ENCODE measurements at places on chromosomes 7 and 10.

DNA sequence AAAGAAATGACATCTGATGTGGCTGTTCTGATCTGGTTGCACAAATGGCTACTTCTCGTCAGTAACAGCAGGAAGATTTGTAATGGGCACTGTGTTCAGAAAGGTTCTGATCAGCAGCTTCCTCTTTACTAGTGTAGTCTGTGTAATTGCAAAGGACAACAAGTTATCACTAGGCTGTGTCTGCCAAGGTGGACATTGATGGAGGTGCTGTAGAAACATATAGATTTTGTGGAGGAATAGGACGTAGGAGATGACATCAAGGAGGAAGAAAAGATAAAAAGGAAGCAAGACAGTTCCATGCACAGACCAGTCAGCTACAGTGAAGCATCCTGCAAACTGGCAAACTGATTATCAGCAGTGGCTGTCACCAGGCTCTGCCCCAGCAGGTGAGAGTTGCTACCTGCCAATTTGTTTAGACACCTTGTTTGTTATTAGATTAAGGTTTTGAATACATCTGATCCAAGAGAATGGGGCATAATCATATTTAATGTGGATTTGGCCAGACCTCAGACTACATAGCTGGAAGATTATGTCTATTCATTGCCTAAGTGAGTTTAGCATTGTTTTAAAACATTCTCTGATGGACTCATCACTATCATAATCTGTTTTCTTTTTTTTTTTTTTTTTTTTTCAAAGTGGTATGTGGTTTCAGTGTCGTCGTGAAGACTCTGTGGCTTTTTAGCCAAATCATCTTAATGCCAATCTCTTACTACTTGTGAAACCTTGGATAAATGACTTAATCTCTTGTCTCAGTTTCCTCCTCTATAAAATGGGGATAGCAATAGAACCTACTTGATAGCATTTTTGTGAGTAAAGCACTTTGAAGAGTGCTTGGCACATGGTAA is 417.9 kb upstream of the LRGUK start:
- DNase-seq, result no peak

- DNase-seq, result no peak
These were observed 184.9 kb upstream of the ADCY1 start for GRCh38 chr7:45389073-45389872.

DNA sequence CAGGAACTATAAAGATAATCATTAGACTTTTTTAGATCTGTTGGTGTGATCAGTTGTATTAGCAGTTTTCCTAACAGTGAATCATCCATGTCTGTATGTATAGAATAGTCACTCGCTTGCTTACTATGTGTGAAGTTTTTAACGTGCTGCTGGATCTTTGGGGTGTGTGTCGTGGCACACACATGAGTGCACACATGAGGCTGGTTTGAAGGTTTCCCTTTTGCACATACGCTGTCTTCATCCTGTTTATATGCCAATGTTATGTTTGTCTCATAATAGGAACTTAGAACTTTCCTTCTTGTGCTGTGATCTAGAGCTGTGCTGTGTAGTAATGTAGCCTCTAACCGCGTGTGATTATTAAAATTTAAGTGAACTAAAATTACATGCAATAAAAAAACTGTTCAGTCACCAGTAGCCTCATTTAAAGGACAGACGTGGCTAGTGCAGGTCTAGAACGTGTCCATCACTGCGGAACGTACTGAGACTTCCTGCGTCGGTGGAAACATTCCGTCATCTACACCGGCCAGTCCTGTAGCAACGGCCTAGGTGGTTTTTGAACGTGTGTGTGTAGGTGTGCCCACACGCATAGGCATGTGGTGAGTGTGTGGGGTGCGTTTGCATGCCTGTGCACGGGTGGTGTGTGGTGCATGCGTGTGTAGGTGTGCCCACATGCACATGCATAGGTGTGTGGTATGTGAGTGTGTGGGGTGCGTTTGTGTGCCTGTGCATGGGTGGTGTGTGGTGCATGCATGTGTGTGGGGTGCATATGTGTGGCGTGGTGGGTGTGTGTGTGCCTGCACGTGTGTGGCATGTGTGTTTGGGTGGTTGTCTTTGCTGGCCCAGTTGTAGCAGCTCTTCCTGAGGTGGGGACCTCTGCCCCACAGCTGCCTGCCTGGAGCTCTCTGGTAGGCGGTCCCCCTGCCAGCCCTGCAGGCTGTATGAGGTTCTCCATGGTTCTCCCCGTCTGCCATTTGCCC is 56.6 kb downstream of the INPP5A start:
- no peak for DNase-seq

DNA sequence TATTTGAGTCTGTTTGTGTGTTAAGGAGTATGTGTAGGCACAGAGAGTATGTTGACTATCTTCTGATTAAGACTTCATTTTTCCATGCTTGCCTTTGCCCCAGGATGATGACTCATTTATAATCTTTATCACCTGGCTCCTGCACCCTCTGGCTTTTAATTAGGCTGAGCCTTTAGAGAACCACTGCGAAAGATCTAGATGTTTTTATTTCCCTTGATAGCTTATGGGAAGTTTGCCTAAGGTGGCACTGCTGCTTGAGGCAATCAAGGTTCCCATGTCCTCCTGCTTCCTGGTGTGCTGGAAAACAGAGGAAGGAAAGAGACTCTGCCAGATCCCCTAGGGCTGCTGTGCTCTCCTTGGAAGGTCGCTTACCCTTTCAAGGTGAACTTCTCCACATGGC is 114.6 kb downstream of the ARL4A start:
- no peak for DNase-seq

GRCh38 chr10:93752761-93753160 is 5.0 kb upstream of the LGI1 start:
- DNase-seq, result no peak

- no peak for DNase-seq
These were observed 295.2 kb downstream of the CAMK1D start for GRCh38 chr10:12644380-12645144.

DNA sequence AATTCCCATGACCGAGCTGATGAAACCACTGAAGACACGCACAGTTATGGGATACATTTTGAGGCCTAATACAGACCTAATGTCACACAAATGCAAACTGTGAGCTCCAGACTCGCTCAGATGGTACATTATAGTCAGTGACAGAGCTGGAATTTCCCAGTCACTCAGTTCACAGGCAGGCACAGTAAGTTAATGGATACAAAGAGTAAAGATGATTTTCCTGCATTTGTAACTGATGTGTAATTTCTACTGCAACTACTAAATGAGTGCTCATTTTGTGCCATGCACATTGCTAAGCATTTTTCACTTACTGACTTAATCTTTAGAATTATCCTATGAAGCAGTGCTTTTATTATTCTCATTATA is 56.5 kb downstream of the ENO4 start:
- no peak for DNase-seq

DNA sequence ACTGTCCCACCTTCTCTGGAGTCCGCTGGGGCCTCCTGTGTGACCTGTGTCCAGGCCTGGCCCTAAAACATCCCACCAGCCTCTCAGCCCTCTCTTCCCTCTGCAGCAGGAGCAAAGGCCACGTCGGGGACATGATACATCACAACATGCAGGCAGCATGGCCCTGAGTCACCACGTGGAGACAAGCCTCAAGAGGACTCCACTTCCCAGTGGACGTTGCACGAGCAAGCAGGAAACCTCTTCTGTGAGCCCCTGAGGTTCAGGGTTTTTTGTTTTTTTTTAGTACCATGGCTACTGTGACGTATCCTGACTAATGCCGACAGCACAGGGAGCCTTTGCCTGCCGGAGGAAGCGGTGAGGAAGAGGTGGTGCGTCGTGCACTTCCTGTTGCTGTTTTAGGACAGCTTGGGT is 165.9 kb downstream of the DNAJB6 start:
- peak; percentile 53 for DNase-seq

- DNase-seq, result peak; percentile 54
These were observed 909 bp upstream of the CC2D2B start for GRCh38 chr10:95906677-95907455.

DNA sequence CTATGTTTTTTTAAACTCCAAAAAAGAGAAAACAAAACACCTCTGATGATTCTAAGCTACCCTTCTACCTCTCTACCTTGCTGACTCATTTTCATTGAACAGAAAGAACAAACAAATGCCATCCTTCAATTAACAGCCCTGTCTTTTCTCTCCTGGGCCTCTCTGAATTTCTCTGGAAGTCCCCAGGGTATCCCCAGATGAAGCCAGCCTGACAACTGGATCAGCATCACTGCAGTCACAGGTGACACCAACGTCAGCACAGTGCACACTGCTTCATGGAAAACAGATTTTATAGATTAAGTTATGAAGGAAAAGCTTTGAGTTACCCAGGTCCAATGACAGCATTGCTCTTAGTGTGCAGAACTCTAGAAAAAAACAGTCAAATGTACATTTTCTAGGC is 5.7 kb downstream of the HUS1 start:
- DNase-seq, result no peak

DNA sequence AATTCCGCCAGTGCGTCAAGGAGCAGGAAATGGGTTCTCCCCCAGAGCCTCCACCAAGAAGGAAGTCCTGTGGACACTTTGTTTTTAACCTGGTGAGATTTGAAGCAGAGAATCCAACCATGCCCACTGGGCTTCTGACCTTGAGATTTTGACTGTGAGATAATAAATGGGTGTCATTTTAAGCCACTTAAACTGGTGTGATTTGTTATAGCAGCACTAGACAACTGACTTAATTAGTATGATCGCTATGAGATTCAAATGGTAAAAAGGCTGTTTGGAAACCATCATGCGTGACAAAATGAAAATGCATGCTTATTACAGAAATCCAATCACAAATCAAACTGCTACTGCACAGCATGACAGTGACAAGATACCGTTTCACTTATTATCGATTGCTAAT is 98.0 kb downstream of the ADAM12 start:
- no peak for DNase-seq

GRCh38 chr10:128723631-128724205 is 597.5 kb upstream of the MKI67 start:
- no peak for DNase-seq

DNA sequence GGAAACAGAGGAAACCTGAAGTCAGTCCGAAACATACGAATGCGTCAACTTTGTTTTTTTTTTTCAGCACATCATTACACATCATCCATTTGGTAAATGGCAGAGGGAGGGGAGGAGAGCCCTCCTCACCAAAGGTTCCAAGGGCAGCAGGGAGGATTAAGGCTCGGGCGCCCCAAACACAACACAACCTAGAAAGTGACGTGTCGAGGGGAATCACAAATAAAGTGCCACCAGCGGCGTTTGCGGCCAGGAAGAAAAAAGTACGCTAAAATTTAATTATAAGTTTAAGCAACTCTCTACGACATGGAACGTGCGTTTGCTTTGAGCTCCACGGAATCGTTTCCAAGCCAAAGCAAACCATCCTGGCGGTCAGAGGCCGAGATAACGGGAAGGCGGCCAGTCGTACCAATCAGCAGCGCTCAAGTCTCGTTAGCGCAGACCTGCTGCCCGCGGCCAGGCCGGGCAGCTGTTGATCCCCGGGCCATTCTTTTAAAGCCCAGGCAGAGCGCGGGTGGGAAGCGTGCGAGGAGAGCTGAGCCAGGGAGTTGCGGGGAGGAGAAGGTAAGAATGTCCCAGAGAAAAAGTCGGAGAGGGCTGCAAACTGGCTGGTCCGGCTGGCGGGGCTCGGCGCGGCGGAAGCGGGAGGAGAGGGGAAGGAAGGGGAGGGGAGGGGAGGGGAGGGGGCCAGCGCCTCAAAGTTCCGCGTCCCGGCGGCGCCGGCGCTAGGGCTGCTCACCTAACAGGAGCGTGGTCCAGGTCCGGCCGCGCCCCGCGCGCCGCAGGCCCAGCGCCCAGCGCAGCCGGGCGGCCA is 719 bp downstream of the DPY19L1 start:
- peak; percentile 50 for DNase-seq

DNA sequence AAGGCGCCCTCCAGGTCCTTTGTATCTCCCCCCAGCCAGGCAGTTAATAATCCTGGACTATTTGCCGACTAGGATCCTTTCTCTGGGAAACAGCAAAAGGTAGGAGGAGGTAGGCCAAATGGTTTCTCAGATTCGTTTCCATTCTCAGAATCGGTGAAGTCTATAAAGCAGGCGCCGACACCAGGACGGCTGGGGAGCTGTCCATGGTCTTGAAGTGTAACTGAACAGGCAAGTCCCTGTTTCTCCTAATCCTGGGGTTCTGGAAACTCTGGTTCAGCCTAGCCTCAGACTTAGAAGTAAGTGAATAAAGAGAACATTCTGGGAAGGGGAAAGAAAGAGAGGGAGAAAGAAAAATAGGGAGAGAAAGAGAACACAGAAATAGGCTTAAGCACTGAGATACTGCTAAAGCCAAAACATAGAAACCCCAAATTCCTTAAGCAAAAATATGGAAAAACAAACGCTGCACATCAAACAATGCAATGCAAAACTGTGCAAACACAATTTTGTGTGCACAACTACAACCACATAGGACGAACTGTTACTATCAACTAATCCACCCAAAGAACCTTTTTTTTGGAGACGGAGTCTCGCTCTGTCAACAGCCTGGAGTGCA is 11.1 kb upstream of the INA start:
- peak; percentile 57 for DNase-seq

DNA sequence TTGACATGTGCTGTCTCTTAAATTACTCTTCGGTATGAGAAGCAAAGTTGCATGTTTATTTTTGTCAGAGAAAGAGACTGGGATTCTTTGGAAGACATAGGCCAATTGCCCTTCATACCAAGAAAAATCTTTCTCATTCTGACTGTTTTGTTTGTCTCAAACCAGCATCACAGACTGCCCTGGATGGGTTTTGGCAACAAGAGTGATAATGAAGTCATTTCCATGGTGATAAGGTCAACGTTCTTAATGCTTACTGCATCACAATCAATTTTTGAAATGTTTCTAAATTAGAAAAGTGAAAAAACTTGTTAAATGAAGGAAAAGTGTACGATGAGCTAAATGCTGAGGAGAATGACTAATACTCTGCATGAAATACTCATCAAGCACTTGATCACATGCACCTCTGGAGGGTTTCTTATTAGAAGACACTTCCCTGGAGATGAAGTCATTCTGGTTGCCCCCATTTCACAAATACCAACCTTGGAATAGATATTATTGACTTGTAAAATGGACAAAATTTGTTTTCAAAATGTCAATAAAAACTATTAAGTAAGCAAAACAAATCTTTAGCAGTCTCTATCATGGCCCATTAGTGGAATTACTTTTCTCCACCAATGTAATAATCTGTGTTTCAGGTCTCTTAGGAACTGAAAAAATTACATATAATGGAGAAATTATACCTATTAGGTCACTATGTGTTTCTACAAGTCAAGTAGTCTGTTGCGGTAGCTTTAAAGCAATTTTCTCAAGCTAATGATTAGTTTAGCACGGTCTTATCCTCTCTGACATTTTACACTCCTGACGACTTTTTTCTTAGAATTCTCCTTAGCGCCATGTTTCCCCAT is 19.9 kb upstream of the SEC61G start:
- no peak for DNase-seq

DNA sequence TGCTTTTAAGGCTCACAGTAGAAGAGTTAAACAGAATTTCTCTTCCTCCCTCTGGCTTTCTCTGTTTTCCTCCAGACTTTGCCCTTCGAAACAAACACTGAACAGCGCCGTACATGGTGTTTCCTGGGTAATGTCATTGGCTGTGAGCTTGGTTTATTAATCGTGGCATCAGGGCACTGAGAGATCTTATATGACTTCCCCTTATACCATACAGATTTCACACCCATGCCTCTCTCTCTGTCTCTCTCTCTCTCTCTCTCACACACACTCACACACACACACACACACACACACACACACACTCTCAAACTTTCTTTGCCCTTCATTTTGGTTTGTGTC is 195.5 kb downstream of the CREB5 start:
- DNase-seq, result no peak

GRCh38 chr10:48480397-48481374 is 124.2 kb downstream of the ARHGAP22 start:
- DNase-seq, result no peak

GRCh38 chr10:28631896-28632583 is 45.3 kb upstream of the BAMBI start:
- no peak for DNase-seq
